CD4-positive, alpha-beta memory T cell (primary cell): ENCODE measurements at places on chromosomes 3 and 15. TPM values are rescaled to one million over a fixed set of nuclear protein-coding genes. Genes with fewer than 3 reads are reported as not detected.

GRCh38 chr15:38144921-38145320, 107.7 kb upstream of the SPRED1 start:
- H3K36me3 ChIP-seq: no peaks in the 10 kb centered on the region
- H3K4me1 ChIP-seq: no peaks in the 10 kb centered on the region
- no peak overlapping the region for H3K4me3 ChIP-seq
- no peak overlapping the region for H3K27ac ChIP-seq
- no peaks in the 10 kb centered on the region for H3K27me3 ChIP-seq
- no peak for DNase-seq

- H3K27ac ChIP-seq: no peak overlapping the region
- no peaks in the 10 kb centered on the region for H3K36me3 ChIP-seq
- H3K4me1 ChIP-seq: peaks cover 14% of the 10 kb centered on the region
- no peak for DNase-seq
These were observed 81.7 kb downstream of the TAMM41 start for GRCh38 chr3:11764931-11765363.

GRCh38 chr3:81929697-81930096, 168.3 kb upstream of the GBE1 start:
- no peaks in the 10 kb centered on the region for H3K27me3 ChIP-seq
- DNase-seq: no peak
- H3K4me1 ChIP-seq: no peaks in the 10 kb centered on the region
- no peaks in the 10 kb centered on the region for H3K36me3 ChIP-seq
- H3K4me3 ChIP-seq: no peak overlapping the region

DNA sequence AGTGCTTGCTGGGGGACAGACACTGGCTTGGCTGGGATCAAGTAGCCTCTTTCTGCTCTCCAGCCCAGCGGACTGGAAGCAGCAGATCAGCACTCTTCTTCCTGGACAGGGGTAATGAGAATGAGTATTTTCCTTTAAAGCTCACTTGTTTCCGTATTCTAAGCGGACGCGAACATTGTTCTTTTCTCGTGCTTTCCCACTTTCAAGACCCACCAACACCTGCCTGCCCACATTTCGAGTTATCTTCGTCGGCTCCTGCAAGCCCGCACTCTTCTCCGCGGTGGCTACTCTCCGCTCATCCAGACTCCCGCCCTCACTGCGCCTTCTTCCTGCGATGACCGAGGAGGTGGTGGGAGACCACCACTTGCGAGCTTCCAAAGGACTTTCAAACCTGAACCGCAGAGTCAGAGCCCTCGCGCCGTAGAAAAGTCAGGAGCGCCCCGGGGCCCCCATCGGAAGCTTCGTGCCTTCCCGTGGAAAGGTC, 1.6 kb upstream of the PPM1L start:
- peak overlapping the region; percentile 96 for H3K4me3 ChIP-seq
- DNase-seq: no peak
- peaks cover 24% of the 10 kb centered on the region for H3K4me1 ChIP-seq

GRCh38 chr3:144650380-144650779, 678.8 kb downstream of the DIPK2A start:
- no peak overlapping the region for H3K4me3 ChIP-seq
- no peaks in the 10 kb centered on the region for H3K27me3 ChIP-seq
- H3K27ac ChIP-seq: no peak overlapping the region
- no peaks in the 10 kb centered on the region for H3K4me1 ChIP-seq
- H3K36me3 ChIP-seq: no peaks in the 10 kb centered on the region
- DNase-seq: no peak

DNA sequence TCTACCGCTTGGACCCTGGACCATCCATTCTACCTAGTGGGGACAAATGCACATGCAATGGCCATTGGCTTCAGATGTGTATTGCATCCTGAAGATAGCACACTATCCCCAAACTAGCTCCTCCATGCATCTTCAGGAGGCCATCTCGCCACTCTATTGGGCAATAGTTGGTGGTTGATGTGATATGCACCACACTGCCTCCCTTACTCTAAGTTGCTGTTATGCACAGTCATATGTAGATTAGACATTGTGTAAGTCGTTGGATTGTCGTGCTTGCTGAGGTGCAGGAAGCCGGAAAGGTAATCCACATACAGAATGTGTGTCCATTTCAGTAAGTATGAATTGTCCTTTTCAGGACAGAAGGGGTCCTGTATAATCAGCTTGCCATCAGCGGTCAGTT, 26.7 kb upstream of the PLA2G4D start:
- H3K27ac ChIP-seq: no peak overlapping the region
- no peaks in the 10 kb centered on the region for H3K4me1 ChIP-seq
- no peaks in the 10 kb centered on the region for H3K36me3 ChIP-seq
- no peak overlapping the region for H3K4me3 ChIP-seq

- no peak overlapping the region for H3K27ac ChIP-seq
- no peaks in the 10 kb centered on the region for H3K27me3 ChIP-seq
- no peaks in the 10 kb centered on the region for H3K4me1 ChIP-seq
- no peak overlapping the region for H3K4me3 ChIP-seq
- DNase-seq: no peak
These were observed 48.8 kb downstream of the EPHA6 start for GRCh38 chr3:96863129-96863740.

GRCh38 chr3:108102420-108103039, 11.7 kb upstream of the CD47 start:
- no peaks in the 10 kb centered on the region for H3K36me3 ChIP-seq
- H3K4me1 ChIP-seq: peaks cover 25% of the 10 kb centered on the region
- H3K4me3 ChIP-seq: no peak overlapping the region
- no peaks in the 10 kb centered on the region for H3K27me3 ChIP-seq

GRCh38 chr15:32677238-32677750, 35.8 kb downstream of the SCG5 start:
- H3K27ac ChIP-seq: no peak overlapping the region
- DNase-seq: no peak
- H3K4me3 ChIP-seq: no peak overlapping the region
- H3K27me3 ChIP-seq: no peaks in the 10 kb centered on the region

DNA sequence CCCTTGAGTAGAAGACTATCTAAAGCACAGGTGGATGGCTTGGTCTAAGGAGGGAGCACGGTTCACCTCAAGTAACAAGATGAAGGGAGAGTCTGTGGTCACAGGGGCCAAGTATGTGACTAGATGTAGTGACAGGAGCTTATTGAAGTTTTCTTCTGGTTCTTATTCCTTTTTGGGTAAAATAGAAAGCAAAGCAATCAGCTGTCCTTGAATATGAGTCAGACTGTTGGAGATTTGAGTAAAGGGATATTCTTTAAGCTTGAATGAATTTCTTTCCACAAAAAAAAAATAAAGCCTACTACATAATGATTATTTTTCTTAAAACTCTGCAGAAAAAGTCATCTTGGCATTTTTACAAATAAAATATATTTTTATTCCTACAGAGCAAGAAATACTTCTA, 1.5 kb upstream of the CNTN6 start:
- H3K36me3 ChIP-seq: no peaks in the 10 kb centered on the region
- no peaks in the 10 kb centered on the region for H3K4me1 ChIP-seq
- H3K27me3 ChIP-seq: no peaks in the 10 kb centered on the region

- no peak overlapping the region for H3K4me3 ChIP-seq
- H3K27ac ChIP-seq: no peak overlapping the region
- no peaks in the 10 kb centered on the region for H3K36me3 ChIP-seq
- DNase-seq: no peak
These were observed 469.7 kb downstream of the PDCD6IP start for GRCh38 chr3:34268032-34268709.

DNA sequence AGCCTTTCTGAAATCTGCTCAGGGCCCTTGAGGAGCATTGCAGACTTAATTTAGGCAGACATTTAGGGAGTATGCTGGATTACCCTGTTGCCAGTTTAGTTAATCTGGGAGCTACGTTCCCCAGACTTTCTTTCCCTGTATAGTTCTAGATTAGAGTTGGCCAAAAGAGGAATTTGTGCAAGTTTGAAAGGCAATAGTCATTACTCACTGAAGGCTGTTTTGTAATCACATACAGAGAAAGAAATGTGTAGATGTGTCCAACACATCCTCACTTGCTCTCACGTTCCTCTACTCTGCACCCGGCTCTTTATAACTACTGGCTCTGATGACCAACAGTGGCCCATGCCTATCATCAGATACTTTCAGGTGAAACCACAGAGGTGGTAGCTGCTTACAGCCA, 24.2 kb downstream of the MASP1 start:
- H3K27me3 ChIP-seq: no peaks in the 10 kb centered on the region
- DNase-seq: no peak
- H3K36me3 ChIP-seq: no peaks in the 10 kb centered on the region

- H3K4me3 ChIP-seq: no peak overlapping the region
- H3K36me3 ChIP-seq: no peaks in the 10 kb centered on the region
These were observed 19.2 kb downstream of the ALS2CL start for GRCh38 chr3:46674031-46674845.

DNA sequence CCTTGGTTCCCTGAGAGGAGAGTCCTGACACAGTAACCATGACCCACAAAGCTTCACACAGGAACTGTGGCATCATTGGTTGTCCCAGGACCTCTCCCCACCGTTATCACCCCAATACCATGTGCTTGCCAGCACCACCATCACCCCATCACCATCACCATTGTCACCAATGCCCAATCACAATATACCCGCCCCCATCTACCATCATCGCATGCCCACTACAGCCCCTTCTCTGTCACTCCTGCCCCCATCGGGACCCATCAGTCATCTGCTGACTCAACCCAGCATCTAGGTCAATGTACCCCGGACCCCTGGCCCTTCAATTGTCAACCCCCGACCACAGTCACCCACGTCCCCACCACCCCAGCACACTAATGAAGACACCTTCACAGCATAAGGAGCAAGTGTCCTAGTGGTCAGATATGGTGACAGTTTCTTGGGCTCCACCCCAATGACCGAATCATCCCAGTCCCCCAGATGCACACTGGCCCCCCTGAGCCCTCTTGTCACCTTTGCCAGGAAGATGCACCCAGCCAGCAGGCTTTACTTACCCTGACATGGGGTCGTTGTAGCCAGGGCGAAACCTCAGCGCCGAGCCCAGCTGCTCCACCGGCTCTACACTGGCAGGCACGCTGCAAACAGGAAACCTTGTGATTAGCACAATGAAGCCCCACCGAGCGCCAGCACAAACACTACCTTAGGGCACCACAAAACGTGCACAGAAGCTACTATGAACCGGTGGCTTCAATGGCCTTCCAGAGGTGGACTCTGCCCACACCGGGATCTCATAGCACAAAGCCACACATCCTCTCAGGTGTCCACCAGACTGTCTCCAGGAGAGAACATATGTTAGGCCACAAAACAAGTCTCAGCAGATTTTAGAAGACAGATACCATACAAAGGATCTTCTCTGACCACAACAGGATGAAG, 25.1 kb downstream of the SHISA5 start:
- peaks cover 58% of the 10 kb centered on the region for H3K4me1 ChIP-seq
- peak overlapping the region; percentile 80 for H3K4me3 ChIP-seq
- no peaks in the 10 kb centered on the region for H3K36me3 ChIP-seq
- peak; percentile 85 for DNase-seq
- peak overlapping the region; percentile 59 for H3K27ac ChIP-seq

GRCh38 chr3:54378184-54378583, 255.8 kb downstream of the CACNA2D3 start:
- no peaks in the 10 kb centered on the region for H3K27me3 ChIP-seq
- no peak for DNase-seq
- H3K4me1 ChIP-seq: no peaks in the 10 kb centered on the region
- H3K4me3 ChIP-seq: no peak overlapping the region

DNA sequence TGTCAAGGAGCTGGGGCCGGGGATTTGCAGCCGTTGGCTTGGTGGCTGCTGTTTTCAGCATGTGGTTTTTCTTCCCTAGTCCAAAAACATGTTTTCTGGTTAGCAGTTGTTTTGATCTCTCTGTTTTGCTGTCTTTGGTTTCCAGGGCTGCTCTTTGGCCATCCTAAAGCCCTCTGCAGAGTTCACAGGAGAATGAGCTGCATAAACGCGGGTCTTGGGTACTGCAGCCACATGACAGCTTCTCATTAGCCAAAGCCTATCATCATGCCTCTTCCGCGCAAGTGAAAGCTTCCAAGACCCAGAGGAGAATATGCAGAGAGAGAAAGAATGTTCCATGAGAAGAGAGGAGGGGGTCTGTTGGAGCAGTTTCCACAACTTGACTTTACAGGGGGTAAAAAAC, 138.5 kb downstream of the NTRK3 start:
- no peak for DNase-seq
- no peaks in the 10 kb centered on the region for H3K27me3 ChIP-seq
- H3K36me3 ChIP-seq: no peaks in the 10 kb centered on the region
- H3K27ac ChIP-seq: no peak overlapping the region
- no peak overlapping the region for H3K4me3 ChIP-seq

- no peak for DNase-seq
- no peaks in the 10 kb centered on the region for H3K27me3 ChIP-seq
- H3K4me3 ChIP-seq: no peak overlapping the region
- H3K36me3 ChIP-seq: no peaks in the 10 kb centered on the region
- no peaks in the 10 kb centered on the region for H3K4me1 ChIP-seq
These were observed 374.8 kb upstream of the PDZRN3 start for GRCh38 chr3:73999501-73999900.

DNA sequence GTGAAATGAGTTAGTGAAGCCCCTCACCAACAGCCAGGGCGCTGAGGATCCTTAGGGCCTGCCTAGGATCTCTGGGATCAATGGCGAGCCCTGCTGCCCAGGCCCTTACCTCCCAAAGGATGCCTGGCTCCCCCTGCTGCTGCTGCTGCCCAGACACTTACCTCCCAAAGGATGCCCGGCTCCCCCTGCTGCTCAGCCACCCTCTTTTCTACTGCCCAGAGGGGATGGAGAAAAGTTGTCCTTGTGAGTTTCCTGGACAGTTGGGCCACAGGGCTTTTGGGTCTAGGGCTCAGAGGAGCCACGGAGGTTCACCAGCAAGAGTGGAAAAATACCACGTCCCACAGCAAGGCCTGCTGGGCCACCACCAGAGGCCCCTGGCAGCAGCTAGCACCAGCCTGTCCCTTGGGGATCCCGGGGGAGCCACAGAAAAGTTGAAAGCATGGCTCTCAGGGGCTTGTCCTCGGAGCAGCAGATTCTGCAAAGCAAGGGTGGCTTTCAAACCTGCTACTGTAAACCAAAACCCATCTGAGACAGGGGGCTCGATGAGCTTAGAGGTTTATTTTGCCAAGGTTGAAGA, 59.4 kb downstream of the SLC6A6 start:
- peak; percentile 33 for DNase-seq
- H3K36me3 ChIP-seq: peaks cover 56% of the 10 kb centered on the region
- no peaks in the 10 kb centered on the region for H3K4me1 ChIP-seq
- H3K27ac ChIP-seq: no peak overlapping the region

- no peak for DNase-seq
- no peaks in the 10 kb centered on the region for H3K36me3 ChIP-seq
- no peak overlapping the region for H3K4me3 ChIP-seq
- H3K27me3 ChIP-seq: no peaks in the 10 kb centered on the region
- H3K27ac ChIP-seq: no peak overlapping the region
These were observed 19.9 kb upstream of the SCN10A start for GRCh38 chr3:38835939-38836338.

- H3K4me3 ChIP-seq: no peak overlapping the region
- DNase-seq: no peak
- no peak overlapping the region for H3K27ac ChIP-seq
- H3K27me3 ChIP-seq: no peaks in the 10 kb centered on the region
These were observed 187.0 kb upstream of the MLF1 start for GRCh38 chr3:158384019-158384418.

The LRRC31 gene
- not detected for total RNA-seq

The VPS18 gene
- 18.4 TPM for total RNA-seq

The DNAH12 gene
- total RNA-seq: 0.09 TPM

The C3orf70 gene
- not detected for total RNA-seq

The PLA1A gene
- total RNA-seq: not detected

The ATP13A4 gene
- total RNA-seq: 3.0 TPM

The ASB14 gene
- total RNA-seq: not detected

The A4GNT gene
- not detected for total RNA-seq

The LDHAL6B gene
- total RNA-seq: not detected

The AGBL1 gene
- total RNA-seq: not detected

The TEX55 gene
- not detected for total RNA-seq

The TRH gene
- total RNA-seq: not detected

The FILIP1L gene
- total RNA-seq: not detected
